Activated T-cell treated with anti-CD3 and anti-CD28 coated beads, Interleukin-2, amount 50 U/mL, for 4 hours (primary cell): ENCODE measurements at places on chromosomes 2 and 18.

DNA sequence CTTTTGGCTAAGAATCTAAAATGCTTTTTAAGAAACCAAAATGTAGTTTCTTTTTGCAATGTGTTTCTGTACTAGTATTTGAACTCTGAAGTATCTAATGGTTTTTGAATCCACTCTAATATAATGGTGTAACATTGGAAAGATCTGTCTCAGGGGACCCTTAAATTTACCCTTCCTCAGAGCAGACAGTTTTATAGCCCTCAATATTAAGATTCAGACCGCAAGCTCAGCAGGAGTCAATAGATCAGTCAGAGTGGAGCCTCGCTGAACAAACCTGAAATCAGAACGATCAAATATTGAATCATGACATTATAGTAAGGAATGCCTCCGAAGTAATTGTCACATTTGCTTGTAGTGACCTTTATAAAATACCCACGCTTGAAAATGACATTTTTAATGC lies 18.3 kb downstream of the SGPP2 start:
- no peak for DNase-seq

GRCh38 chr2:98547092-98547790 lies 61.1 kb downstream of the COA5 start:
- DNase-seq, result no peak

DNA sequence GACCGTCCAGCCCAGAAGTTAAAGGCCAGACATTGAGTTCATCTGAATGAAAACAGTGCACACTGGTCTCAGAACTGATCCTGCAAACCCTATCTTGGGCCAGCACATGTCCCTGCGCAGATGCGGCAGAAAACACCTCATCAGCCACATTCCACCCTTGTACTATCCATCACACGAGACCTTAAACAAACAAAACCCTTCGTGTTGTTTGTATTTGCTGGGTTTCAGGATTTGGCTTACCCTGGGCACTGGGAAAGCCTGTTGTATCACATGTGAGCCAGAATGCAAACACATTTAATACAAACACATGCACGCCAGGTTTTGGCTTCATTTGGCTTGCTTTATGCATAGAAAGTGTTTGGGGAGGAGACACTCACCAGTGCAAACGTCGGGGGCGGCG lies 12.5 kb downstream of the WIPF1 start:
- DNase-seq, result no peak

GRCh38 chr2:74369976-74370375 lies 10.1 kb downstream of the DCTN1 start:
- DNase-seq, result no peak

DNA sequence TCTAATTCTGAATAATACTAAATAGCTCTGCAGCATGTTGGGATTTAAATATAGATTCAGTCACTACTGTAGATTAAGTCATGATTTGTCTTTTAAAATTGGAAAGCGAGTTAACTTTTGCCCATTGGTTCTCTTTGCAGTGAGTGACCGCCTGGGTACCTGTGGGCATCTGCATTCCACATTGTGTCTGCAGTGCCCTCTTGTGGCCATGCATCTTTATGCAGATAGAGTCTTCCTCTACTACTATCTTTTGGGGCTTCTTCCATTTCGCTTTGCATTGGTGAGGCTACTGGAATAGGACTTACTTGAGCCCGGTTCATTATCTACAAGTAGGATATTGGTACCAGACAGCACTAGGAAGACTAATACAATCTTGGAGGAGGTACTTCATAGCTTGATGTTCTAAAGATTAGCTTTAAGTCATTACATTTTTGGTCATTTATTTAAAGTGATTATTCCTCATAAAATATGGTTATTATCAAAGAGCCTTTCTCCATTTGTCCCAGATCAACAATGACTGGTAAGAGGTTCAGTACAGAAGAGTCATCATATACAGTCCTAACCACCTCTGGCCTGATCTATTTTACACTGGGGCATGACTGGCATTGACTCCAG lies 203.0 kb downstream of the SOCS6 start:
- DNase-seq, result peak; percentile 20

DNA sequence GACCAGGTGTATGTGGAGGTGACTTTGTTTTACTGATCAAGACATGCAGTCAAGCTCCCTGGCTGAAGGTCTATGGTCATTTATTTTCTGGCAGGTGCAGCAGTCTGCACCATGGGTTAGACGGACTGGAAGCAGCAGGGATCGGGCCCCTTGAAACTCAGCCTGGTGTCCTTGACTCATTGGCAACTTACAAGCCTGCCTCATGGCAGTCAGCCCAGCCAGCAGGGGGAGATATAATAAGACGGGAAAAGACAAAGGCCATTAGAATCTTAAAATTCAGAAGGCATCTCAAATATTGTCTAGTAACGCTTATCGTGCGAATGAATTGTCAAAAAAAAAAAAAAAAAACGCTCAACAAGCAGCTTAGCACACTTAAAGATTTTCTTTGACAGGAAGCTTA lies 308.2 kb downstream of the EN1 start:
- DNase-seq, result no peak

DNA sequence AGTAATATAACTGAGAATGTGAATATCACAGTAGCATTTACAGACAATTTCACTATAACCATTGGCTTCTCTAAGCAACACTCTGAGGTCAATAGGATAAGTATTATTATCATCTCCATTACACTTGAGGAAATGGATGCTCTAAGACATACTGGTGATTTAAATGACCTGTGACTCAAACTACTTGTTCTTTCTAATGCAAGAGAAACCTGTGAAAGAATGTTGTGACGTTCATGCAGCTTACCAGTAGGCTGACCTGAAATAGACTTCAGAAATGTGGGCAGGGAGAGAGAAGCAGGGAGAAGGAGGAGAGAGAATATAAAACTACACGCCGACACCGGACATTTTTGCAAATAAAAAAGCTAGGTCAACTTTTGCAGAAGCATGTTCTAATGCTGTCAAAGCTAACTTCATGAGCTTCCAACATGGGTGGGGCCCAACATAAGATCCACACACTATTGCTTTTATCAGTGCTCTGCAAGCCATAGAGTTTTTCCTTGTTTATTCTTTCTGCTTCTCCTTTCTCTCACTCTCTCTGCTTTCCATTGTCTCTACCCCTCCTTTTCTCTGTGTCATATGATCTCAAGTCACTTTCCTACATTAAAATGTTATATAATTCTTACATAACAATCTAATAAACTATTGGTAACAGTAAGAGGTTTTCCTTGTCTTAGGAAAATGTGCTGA lies 217.6 kb upstream of the FN1 start:
- no peak for DNase-seq

DNA sequence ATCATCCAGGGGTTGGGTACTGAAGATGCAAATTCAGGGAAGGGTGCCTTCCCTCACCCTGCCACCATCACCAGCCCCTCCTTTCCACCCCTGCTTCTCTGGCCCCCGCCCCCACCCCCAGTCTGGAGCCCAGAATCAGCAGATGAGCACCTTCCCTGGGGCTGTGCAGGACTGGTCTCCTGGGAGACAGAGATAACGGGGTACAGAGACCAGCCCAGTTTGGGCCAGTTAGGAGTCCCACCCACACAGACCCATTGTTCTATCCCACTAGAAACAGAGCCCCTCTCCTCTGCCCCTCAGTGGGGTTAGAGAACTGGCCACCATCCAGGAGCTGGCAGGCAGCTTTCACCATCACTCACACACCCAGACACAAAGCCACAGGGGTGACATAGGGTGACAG lies 4.5 kb upstream of the CRYBA2 start:
- DNase-seq, result no peak

GRCh38 chr2:27772804-27773203 lies 1.3 kb downstream of the MRPL33 start:
- DNase-seq, result no peak

DNA sequence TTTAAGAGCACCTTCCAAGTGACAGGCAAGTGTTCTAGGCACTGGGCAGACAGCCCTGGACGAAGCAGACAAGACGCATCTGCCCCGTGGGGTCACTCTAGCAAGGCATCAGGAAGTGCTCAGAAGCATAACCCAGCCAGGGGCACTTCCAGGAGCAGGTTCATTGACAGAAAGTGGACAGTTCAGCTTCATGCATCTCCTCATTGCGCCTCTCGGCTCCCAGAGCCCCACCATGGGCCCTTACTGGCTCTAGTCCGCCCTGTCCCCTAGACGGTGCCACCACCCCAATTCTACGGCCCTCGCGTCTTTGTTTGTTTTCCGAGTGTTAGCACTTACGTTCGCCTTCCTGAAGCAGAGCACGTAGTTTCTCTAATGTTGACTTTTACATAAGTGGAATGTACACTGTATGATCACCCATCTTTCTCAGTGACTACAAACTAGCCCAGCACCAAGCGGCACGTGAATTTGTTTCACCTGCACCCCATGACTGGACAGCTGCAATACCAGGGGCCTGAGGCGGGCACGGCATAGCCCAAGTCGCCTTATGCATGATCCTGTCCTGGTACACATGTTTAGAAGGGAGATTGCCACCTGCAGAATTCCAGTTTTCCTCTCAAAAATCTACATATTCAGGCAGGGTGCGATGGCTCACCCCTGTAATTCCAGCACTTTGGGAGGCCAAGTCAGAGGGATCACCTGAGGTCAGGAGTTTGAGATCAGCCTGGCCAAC lies 33.2 kb downstream of the SNED1 start:
- DNase-seq, result no peak

- DNase-seq, result no peak
Measured at GRCh38 chr2:219533930-219534661, 9.5 kb downstream of the CHPF start.

DNA sequence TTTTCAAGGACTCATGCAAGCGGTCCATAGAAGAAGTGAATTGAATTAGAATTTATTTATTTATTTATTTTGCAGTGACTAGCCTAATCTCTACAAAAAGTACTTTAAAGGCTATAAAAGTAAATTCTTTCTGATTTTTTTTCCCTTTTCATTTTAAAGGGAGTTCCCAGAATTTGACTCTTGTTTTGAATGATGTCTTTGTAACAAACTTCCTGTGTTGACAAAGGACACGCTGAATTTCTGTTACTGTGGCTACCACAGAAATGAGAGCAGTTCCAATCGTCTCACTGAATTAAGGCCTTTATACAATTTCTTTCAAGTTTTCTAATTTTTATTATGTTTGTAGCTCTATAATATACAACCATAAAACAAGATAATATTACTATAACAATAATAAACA lies 46.3 kb upstream of the LPIN2 start:
- DNase-seq, result no peak

GRCh38 chr2:101501443-101501842 lies 26.5 kb upstream of the RFX8 start:
- no peak for DNase-seq

GRCh38 chr18:55179425-55179824 lies 220.2 kb upstream of the CCDC68 start:
- DNase-seq, result no peak

GRCh38 chr2:226411727-226412360 lies 387.8 kb downstream of the IRS1 start:
- DNase-seq, result no peak

- no peak for DNase-seq
Measured at GRCh38 chr2:200454927-200455801, 54.7 kb downstream of the KCTD18 start.

DNA sequence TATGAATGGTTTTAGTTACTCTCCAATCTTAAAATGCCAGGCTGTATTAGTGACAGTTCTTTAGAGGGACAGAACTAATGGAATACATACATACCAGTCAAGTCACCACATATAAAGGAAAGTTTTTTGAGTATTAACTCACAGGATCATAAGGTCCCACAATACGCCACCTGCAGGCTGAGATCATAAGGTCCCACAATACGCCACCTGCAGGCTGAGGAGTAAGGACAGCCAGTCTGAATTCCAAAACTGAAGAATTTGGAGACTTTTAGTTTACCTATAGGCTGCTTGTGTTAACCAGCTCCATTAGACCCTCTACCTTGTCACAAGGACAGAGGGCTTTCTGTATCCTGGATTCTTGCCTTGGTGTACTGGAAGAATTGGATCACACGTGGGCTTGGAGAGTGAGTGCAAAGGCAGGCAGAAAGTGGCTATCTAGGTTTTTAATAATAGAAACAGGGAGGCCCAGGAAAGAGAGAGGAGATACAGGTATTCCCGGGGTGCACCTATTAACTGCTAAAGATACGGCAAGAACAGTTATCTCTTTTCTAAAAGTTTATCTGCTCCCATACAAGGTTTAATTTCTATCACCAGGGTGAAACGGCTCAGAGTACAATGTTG lies 234.9 kb upstream of the CYRIA start:
- no peak for DNase-seq

GRCh38 chr18:21100146-21100545 lies 11.5 kb downstream of the ROCK1 start:
- no peak for DNase-seq

DNA sequence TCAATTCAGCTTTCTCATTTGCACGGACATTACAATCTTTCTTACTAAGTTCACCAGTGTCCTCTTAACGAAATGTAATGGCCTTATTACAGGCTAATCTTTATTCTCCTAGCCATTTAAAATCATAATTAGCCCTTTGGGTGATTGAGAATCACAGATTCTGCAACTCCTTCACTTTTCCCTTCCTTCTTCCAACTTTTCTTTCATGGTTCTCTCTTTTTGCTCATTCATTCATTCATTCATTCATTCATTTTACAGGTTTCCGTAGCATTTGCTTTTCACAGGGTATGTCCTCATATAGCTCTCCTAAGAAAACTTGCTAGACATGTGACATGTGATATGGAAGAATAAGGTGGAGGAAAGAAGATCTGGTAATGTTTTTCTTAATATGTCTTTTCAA lies 16.0 kb downstream of the TBR1 start:
- DNase-seq, result no peak

DNA sequence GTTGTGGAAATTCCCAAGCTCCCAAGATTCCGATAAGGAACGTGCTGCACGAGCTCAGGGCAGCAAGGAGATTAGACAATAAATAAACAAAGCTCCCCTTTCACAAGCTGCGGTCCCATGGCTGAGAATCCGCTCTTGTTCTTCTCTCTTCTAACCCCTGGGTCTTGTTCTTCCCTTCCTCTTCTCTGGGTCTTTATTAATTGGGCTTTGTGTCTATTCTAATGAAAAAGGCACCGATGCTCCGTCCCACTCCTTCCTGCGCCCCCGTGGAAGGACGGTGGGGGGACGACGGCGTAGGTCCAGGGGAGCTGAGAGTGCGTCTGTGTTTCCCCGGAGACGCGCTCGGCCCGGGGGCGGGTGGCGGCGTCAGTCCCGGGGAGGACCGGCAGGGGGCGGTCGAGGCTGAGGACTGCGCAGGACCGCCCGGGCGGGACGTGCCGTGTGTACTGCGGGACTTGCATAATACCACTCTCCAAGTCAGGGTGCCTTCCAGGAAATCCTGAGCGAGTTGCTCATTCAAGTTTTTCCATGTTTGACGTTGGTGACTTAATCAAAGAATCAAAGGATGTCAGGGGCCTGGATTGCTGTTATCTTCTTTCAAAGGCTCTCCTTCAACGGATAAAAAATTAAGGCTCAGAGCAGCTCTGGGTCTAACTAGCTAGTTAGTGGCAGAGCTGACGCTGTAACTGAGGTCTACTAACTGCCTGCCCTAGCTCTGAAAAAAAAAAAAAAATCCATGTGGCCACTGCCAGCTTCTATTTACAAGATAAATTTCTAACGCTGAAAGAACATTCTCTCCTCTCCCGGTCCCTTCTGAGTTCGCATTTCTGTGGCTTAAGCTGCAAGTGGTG lies 321.4 kb downstream of the TGIF1 start:
- DNase-seq, result peak; percentile 69

GRCh38 chr2:144390424-144391020 lies 129.4 kb downstream of the ZEB2 start:
- DNase-seq, result no peak
